ENCODE measurements at places on chromosomes 13 and 19. TPM values are rescaled to one million over a fixed set of nuclear protein-coding genes. Genes with fewer than 3 reads are reported as not detected.

GRCh38 chr13:92658293-92658692, 568.3 kb upstream of the GPC6 start:
- H3K36me3 ChIP-seq, result no peaks in the 10 kb centered on the region
- H3K27ac ChIP-seq, result no peak overlapping the region
- H3K4me1 ChIP-seq, result no peaks in the 10 kb centered on the region
- H3K4me3 ChIP-seq, result no peak overlapping the region

GRCh38 chr13:21659087-21659486, 11.8 kb upstream of the FGF9 start:
- no peaks in the 10 kb centered on the region for H3K27me3 ChIP-seq
- no peak overlapping the region for H3K27ac ChIP-seq
- H3K36me3 ChIP-seq, result no peaks in the 10 kb centered on the region
- no peak for DNase-seq
- no peak overlapping the region for H3K4me3 ChIP-seq

- no peaks in the 10 kb centered on the region for H3K4me1 ChIP-seq
- H3K4me3 ChIP-seq, result no peak overlapping the region
- H3K27ac ChIP-seq, result no peak overlapping the region
- H3K36me3 ChIP-seq, result no peaks in the 10 kb centered on the region
Observed at GRCh38 chr13:67216864-67217263, 13.3 kb downstream of the PCDH9 start.

GRCh38 chr13:26200811-26201210, 21.3 kb downstream of the RNF6 start:
- no peak overlapping the region for H3K4me3 ChIP-seq
- H3K4me1 ChIP-seq, result no peaks in the 10 kb centered on the region

- H3K4me3 ChIP-seq, result no peak overlapping the region
- no peaks in the 10 kb centered on the region for H3K4me1 ChIP-seq
- H3K27ac ChIP-seq, result no peak overlapping the region
- peaks cover 20% of the 10 kb centered on the region for H3K27me3 ChIP-seq
Observed at GRCh38 chr19:13621413-13621812, 115.1 kb upstream of the CACNA1A start.

- no peaks in the 10 kb centered on the region for H3K36me3 ChIP-seq
- no peaks in the 10 kb centered on the region for H3K27me3 ChIP-seq
- peak; percentile 70 for DNase-seq
- no peak overlapping the region for H3K27ac ChIP-seq
- H3K4me1 ChIP-seq, result no peaks in the 10 kb centered on the region
Observed at GRCh38 chr13:95480131-95480545, 72.4 kb upstream of the CLDN10 start.

DNA sequence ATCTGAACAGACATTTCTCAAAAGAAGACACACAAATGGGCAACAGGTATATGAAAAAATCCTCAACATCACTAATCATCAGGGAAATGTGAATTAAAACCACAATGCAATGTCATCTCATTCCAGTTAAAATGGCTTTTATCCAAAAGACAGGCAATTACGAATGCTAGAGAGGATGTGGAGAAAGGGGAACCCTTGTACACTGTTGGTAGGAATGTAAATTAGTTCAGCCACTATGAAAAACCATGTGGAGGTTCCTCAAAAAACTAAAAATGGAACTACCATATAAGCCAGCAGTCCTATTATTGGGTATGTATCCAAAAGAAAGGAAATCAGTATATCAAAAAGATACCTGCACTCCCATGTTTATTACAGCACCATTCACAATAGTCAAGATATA, 24.7 kb upstream of the ZC3H13 start:
- no peak overlapping the region for H3K27ac ChIP-seq
- H3K36me3 ChIP-seq, result no peaks in the 10 kb centered on the region
- H3K27me3 ChIP-seq, result no peaks in the 10 kb centered on the region
- H3K4me1 ChIP-seq, result no peaks in the 10 kb centered on the region

Gene ZNF223
- total RNA-seq, result 3.8 TPM
